ENCODE measurements at places on chromosomes 1 and 21. TPM values are rescaled to one million over a fixed set of nuclear protein-coding genes. Genes with fewer than 3 reads are reported as not detected.

The FAF1 gene
- 84.8 TPM for total RNA-seq

- no peak for DNase-seq
These were observed 24.2 kb upstream of the HSD3B1 start for GRCh38 chr1:119482517-119483425.

The CYP4Z1 gene
- total RNA-seq, result not detected

The OSCP1 gene
- total RNA-seq, result 4.2 TPM

DNA sequence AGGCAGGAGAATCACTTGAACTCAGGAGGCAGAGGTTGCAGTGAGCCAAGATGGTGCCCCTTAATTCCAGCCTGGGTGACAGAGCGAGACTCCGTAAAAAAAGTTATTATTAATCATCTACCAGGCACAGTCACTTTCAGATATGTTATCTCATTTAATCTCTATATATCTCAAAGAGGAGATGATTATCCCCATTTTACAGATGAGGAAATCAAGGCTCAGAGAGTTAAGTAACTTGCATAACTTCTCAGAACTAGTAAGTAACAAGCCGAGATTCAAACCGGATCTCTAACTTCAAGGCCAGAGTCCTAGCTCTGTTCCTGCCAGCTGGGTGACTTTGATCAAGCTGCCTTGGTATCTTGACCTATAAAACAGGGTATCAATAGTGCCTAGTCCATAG, 17.5 kb downstream of the DIO1 start:
- DNase-seq, result no peak

- DNase-seq, result no peak
These were observed 220.0 kb downstream of the RERE start for GRCh38 chr1:8597455-8597854.

DNA sequence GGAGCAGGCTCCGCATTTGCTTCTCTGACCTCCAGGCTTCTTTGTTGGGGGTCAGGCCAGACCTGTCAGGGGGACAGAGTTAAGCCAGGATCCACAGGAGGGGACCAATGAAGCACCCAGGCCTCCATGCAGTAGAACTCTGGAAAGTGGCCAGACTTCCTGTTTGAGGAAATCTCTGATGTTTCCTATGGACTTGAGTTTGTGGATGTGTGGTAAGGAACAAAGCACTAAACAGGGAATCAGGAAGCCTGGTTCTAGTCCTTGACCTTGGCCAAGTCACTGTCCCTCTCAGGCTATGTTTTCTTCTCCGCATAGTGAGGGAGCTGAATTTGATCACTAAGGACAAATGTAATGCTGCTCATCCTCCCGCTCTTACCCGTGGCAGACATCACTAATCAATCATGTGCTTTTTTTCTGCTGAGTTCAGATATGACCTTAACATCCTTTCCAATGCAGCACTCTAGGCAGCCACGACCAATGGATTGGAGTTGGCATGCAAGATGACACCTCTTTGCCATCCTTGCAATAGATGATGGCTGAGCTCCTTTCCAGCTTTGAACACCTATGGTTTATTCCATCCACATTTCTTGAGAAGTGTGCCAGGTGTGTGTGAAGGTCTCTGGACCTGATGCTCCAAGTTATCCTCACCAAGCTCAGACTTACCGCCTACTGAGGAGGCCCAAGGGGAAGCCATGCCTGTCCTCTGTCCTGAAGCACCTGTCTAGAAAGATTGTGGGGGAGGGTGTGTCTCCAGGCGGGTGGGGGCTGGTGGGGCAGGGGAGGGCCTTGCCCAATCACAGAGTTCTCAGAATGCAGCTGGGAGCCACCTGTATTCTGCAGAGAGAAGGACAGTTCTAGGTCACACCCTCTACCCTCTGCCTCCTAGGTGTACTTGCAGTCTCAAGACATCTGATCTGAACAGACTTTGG, 9.9 kb downstream of the SH2D2A start:
- DNase-seq, result no peak

The KDF1 gene
- not detected for total RNA-seq

GRCh38 chr21:46585191-46585953, 19.5 kb downstream of the S100B start:
- DNase-seq, result no peak

The LAMC1 gene
- 321 TPM for total RNA-seq

DNA sequence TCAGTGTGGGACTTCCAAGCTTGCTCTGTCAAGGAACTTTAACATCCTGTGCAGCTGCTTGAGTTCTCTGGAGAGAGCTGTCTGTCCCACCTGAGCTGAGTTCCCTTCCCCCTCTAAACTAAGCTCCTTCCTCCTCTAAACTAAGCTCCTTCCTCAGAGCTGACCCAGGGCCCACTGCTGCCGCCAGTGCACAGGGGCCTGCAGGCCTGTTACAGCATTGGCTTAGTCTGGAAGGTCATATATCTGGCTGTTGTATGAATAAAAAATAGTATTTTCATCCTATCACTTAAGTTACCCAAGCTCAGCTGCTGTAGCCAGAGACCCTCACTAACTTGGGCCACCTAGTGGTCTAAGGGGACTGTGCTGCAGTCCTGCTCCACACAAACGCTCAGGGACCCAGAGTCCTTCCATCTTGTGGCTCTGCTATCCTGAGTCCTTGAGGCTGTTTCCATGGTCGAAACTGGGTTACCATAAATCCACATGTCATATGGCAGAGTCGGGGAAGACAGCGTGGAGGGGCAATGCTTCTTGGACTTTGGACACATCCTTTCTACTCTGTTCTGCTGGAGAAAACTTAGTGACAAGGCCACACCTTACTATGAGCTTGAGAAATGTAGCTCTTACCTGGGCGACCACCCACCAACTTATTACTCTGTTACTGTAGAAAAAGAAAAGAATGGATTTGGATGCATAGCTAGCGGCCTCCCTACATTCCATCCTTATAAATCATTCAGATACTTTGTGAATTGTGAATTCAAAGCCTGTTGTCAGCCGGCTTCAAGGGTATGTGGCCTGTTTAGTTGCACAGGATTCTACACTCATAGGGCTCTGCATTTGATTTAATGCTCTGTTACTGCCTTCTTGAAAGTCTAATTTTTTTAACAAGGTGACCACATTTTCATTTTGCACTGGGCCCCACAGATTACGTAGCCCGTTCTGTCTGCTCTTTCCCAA, 71.4 kb upstream of the GCLM start:
- peak; percentile 42 for DNase-seq

- DNase-seq, result peak; percentile 55
These were observed 1.3 kb upstream of the LIN28A start for GRCh38 chr1:26409191-26409807.

DNA sequence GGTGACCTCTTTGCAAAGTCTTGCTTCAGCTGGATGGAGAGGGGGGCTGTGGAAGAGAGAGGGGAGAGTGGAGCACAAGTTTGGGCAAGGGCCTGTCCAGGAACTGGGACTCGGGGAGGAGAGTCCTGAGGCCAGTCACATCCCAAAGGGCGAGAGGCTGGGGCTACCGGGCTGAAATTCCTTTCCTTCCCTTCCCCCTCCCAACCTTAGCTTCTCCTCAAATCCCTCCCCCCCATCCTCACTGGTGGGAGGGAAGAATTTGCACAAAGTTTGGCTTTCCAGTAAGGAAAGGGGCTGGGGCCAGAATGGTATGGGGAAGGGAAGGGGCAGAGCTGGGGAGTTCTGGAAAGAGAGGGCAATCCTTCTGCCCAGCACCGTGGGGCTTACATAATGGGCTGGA, 854 bp downstream of the CNTN2 start:
- no peak for DNase-seq

DNA sequence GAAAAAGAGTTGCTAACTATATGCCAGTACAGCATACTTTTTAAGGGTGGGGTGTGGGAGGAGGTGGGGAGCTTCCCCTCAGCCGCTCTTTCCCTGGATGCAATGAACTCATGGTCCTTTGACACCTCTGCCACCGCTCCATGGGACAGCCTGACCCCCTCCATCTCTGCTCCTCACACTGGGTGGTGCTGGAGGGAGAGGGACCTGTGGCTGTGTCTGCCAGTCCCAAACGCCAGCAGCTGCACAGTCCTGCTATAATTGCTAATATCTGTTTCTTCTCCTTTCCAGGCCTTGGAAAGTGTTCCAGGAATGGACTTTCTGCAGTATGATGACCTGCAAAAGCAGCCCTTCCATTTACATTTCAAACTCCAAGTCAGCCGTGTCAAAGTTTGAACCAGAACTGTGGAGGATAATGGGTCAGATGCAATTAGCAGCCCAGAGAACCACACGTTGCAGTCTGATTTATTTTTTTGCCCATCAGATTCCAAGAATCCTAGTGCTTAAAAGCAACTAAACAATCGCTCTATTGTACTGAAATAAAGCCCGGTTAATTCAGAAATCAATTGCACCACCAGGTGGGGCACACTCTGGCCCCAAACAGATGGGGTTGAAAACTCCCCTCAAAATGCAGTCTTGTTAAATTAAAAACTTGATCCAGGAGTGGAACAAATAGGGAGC, 160.7 kb upstream of the LMO4 start:
- DNase-seq, result no peak
